ENCODE measurements at places on chromosomes 7 and 10.

GRCh38 chr10:99364125-99364524, 35.0 kb downstream of the CNNM1 start:
- DNase-seq = no peak

- no peak for DNase-seq
These were observed 107.2 kb upstream of the TCERG1L start for GRCh38 chr10:131418681-131419080.

DNA sequence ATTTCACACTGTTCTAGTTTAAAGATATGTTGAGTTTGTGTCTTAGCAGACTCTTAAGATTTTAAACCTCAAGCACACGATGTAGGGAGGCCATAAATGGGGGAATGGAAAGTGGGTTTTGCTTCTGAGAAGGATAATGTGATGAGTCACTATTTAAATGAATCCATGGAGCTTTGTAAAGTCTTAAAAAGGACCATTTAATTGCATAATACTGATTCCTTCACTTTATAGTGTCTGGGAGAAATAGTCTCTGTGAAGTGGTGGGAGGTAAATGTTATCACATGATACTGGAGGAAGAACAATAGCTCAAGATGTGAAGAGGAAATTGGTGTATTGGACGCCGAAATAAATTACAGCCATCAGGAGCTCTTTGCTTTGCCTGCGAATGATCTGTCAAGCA, 84.0 kb upstream of the MYO3A start:
- DNase-seq = no peak

DNA sequence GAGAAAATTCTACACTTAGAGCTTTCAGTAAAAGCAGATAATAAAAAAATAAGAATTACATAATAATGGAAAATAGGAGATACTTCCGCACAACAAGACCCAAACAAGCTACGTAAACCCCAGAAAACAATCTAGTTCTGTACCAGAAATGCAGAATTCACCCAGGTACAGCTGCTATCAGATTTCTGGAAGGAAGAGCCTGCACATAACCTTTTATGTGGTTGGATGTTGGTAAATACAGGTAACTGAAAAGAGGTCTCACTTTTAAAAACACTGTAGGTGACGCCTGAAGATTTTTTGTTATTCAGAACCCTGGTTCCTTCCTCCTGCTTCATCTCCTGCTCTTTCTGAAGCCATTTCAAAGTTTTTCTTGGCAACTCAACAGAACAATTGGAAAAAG, 29.9 kb downstream of the PANK1 start:
- no peak for DNase-seq

DNA sequence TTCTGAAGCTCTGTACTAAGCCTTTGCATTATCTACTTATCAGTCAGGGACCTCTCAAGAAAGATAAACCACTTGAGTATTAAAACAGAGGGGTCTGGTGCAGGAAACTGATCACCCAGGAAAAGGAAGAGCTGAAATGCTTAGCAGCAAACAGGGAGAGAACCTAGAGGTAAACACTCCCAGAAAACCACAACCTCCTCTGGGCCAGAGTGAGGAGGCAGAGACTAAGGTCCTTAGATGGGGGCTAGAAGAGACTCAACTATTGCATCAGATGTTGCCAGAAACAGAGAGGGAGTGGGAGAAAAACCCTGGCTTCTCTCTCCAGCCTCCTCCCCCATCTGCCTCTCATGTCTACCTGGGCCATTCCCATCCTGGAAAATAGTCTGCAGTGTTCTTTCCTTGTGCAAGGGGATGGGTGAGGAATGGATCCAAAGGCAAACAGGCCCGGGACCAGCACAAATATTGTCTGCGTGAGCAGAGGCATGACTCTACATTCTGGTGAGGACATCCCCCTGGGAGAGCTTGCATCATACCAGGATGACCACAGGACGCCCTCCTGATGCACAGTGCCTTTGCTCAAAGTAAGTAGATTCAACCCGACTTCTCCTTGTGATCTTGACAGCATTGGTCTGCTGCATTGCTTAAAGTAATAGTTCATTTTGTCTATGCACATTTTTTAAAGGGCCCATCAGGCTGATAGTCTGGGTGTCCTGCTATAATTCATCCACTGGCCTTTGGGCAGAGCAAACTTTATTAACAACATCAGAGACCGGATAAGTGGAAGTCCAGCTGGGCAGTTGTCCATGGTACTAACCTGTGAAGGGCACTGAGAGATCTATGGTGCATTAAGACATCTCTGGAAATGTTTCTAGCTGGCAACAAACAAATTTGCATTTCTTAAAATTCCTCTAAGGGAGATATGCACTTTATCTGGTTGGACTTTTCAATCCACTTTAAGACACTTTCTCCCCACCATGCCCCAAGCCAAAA, 22.4 kb upstream of the ODAD2 start:
- DNase-seq = no peak

- DNase-seq = peak; percentile 74
These were observed 33.2 kb downstream of the NRF1 start for GRCh38 chr7:129644634-129645230.

Measured in lung microvascular endothelial cell (primary cell).